NCI-H2029 treated with DMSO at 0.1 percent for 48 hours (cell line): ENCODE measurements at places on chromosomes 1 and 21.

- no peak for DNase-seq
Observed at GRCh38 chr1:173210716-173211231, 3.6 kb upstream of the TNFSF4 start.

GRCh38 chr1:186627019-186627418, 53.2 kb downstream of the PTGS2 start:
- DNase-seq: no peak

GRCh38 chr1:39508266-39508665, 16.8 kb downstream of the BMP8A start:
- no peak for DNase-seq

DNA sequence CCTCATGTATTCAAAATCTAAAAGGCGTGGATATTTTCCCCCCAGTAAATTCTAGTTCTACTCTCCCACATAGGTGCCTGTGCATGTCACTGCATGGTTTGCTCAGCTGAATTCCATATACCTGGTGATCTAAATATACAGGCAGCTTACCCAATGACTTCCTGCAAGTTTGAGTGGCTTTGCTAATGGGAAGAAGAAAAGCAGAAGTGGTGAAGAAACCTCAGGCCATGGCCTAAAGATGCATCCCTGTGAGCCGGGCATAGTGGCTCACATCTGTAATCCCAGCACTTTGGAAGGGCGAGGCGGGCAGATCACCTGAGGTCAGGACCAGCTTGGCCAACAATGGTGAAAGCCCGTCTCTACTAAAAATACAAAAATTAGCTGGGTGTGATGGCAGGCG, 11.5 kb downstream of the SLC44A3 start:
- no peak for DNase-seq

- DNase-seq: no peak
Observed at GRCh38 chr1:44694863-44695478, 20.5 kb downstream of the ARMH1 start.

- peak; percentile 19 for DNase-seq
Observed at GRCh38 chr1:168386949-168387586, 106.4 kb downstream of the TBX19 start.

DNA sequence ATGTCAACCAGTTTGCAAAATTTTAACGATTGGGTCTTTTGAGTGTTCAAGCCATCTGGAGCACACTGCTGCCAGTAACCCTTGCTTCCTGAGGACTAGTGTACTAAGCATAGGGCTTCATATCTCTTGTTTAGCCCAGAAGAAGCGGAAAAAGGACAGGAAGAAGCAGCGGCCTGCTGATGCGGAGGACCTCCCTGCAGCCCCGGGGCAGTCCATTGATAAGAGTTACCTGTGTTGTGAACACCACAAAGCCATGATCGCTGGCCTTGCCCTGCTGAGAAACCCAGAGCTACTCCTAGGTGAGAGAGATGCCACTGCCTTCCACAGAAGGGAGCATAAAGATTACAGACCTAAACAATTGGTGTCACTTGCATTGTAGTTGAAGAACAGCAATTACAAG, 8.9 kb downstream of the METTL13 start:
- no peak for DNase-seq

GRCh38 chr1:230012741-230013140, 54.3 kb upstream of the GALNT2 start:
- no peak for DNase-seq

DNA sequence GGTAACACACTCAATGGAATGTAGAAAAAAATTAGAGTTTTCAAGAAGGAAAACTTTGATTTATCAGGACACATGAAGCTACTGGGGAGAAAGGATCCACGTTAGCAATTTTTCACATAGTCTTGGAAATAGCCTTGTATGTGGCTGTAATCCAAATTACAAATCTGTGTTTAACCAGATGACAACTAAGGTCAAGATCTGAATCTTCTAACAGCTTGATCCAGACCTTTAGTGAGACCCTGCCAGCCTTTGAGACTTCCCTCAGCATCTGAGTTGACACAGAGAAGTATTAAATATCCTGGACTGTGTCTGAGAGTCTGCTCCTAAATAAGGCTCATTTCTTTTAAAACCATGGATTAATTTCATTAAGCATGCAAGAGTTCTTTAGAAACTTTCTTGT, 135.9 kb upstream of the KCNK2 start:
- no peak for DNase-seq

DNA sequence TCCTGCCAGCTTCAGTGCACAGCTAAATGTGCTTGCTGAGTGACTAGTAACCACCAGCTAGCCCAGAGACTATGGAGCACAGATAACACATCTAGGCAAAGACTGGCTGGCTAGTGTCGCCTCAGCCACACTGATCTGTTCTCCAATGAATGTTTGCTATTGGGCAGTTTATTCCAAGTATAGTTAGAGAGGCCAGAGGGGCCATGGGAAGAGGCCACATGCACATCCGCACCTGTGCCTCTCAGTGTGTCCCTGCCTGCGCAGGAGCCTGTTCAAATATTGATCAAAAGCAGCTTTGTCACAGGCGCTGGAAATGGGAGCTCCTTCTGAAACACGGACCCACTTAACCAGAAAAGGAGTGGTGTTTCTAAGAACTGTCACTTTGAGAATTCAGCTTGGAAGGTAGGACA, 51.3 kb upstream of the ATP1A1 start:
- peak; percentile 39 for DNase-seq

DNA sequence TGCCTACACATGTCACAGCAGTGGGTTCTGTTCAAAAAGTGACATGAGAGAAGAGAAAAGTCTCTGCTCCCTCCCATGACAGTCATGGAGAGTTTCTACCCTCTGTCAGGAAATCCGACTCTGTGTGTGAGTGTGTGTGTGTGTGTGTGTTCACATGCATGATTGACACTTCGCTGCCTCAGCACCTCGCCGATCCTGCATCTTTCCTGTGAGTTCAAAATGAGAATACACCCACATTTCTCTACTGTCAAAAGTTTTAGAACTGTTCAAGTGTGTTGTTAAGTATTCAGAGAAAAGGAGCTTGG, 46.2 kb upstream of the COX20 start:
- no peak for DNase-seq

GRCh38 chr1:245683676-245684075, 528.9 kb downstream of the KIF26B start:
- DNase-seq: no peak

- no peak for DNase-seq
Observed at GRCh38 chr1:18999359-18999758, 42.9 kb upstream of the IFFO2 start.

DNA sequence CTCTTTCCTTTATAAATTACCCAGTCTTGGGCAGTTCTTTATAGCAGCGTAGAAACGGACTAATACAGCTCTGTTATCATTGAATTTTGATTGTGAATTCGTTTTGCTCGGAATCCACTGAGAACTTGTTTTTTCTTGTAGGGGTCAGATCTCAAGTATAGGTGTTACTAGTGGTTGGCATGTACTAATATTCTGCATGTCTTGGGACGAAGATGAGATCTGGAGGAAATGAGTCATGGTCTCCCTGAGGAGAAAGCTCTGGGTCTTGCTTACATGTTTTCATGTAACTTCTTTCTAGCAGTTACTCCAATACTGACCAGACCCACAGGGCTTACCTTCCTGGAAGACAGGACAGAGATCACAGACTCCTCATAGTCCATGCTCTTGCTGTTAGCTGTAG, 30.3 kb downstream of the ZSCAN20 start:
- no peak for DNase-seq

DNA sequence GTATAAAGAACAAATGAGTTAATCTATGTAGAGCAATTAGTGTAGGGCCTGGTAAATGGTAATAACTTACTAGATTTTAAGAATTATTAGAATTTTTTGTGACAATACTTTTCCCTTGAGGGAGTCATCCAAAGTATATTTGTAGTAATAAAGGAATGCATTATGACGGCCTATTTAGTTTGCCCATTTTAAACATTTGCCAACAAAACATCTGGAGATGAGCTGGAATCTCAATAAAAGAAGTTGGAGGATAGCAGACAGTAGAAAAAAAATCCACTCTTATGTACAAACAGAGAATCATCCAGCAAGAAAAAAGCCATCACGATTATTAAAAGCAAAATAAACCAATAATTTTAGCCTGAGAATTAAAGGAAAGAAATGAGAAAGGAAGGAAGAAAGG, 567.3 kb upstream of the ADAMTS5 start:
- DNase-seq: no peak

- DNase-seq: no peak
Observed at GRCh38 chr1:47694011-47694890, 256.4 kb downstream of the FOXD2 start.

GRCh38 chr1:76080552-76081079, 6.1 kb downstream of the ST6GALNAC3 start:
- DNase-seq: no peak

DNA sequence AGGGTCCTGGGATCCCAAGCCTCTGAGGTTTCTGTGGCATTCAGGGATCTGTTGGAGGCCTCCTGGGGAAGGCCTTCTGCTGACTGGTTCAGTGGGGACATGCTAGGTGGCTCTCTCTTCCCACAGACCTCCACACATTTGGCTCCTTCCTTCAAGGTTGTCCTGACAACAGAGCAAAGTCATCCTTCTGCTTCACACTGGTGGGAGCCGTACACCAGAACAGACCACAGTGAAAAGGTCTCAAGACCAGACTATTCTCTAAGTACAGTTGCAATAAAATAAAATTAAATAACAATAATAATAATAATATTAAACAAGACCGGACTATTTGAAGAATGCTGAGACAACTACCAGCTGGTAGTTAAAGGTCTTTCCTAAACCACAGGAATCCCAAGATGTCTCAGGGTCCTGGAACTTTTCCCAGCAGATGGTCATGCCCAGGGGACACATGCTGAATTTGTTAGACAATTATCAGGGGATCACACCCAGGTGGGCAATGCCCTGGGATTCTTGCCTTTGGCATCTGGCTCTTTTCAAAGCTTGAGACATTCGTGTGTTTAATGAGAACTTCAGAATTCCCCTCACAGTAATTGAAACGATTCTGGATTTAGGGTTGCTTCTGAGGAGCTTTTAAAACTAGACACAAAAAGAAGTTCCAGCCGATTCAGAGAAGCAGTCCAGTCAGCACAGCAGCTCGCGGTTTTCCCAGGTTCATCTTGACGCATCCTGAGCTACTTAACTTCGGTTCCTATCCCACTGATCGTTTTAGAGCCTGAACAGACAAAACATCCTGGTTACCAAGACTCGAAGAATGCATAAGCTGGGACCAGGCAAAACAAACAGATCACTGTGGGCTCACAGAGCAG, 22.9 kb downstream of the HTR1D start:
- no peak for DNase-seq

GRCh38 chr1:33031506-33031905, 5.2 kb downstream of the AK2 start:
- DNase-seq: no peak

DNA sequence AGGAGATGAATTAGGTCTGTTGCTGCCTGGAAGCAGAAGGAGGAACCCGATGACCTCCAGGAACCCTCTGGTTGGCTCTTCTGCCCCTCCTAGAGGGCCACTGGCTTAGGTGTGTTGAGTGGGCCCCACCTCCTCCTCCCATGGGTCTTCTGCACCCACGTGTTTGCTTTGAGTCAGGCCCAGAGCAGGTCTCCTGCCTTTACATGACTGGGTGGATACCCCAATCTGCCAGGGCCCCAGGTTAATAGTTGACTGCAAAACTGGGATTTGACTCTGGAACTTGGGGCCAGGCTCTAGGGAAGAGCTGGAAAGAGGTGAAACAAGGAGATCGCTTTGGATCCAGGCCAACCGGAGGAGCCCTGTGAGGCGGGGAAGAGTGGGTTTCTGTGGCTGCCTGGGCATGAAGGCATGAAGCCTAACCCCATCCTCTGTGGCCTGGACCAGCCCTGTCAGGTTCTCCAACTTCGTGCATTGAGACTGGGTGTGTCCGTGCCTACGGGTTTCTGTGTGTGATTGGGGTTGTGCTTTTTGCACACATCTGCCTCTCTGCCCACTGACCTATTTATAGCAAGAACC, 7.8 kb upstream of the LAD1 start:
- DNase-seq: no peak

GRCh38 chr1:156709757-156710489, 4.5 kb upstream of the CRABP2 start:
- peak; percentile 58 for DNase-seq

GRCh38 chr1:37159102-37159501, 124.8 kb upstream of the GRIK3 start:
- no peak for DNase-seq

DNA sequence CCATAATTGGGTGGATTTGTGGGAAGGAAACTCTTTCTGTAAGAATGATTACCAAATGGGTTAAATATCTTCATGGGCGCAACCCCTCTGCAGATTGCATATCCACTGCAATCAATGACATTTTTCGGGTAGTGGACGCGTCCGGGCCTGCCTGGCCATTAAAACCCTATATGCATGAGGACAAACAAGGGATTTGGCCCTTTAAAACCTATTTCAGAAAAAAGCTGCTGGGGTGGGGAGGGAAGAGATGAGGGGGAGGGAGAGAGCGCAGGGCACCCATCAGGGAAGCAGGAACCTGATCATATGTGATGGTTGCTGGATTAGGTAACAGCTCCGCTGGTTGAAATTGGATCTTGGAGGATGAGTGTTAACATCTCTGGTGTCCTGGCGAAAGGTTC, 228.8 kb downstream of the PBX1 start:
- no peak for DNase-seq

DNA sequence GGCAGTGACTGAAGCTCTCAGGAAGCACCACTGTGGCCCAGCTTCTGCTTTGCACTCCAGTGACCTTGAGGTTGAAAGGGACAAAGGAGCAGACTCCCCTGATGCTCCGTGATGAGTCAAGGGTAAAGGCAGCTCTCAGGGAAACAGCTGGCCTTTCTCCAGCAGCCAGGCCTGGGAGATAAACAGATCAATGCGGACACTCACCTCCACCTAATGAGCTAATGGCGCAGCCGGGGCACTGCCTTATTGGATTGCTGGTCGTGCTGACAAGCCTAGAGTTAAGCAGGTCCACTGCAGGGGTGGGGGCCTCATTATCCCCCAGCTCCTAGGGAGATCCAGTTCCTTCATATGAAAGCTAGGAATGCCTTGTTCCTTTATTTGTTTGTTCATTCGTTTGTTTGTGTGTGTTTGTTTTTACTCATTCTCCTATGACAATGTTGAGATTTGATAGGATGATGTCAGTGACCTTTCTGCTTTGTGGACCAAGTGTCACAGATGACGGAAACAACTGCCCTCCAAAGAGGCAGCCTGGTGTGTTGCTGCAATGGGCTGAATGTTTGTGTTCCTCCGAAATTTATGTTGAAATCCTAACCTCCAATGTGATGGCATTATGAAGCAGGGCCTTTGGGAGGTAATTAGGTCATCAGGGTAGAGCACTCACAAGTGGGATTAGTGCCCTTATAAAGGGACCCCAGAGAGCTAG, 141.4 kb upstream of the BEND5 start:
- DNase-seq: peak; percentile 83

- no peak for DNase-seq
Observed at GRCh38 chr21:17368748-17369363, 144.0 kb upstream of the CXADR start.

DNA sequence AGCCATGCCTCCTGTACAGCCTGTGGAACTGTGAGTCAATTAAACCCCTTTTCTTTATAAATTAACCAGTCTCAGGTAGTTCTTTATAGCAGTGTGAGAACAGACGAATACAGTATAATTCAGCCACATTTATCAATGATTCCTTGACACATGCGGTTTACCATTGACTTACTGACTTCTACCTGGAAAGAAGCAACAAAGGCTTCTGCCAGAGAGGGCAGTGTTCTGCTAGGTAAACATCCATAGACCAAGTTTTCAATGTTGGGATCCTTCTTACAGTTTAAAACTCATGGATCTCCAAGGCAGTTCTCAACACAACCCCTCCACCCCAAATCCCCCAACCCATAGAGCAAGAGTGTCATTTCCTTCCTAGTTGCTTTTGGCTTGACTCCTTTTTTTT, 150.6 kb downstream of the ZNF648 start:
- no peak for DNase-seq
